ENCODE measurements at places on chromosomes 5 and 9. TPM values are rescaled to one million over a fixed set of nuclear protein-coding genes. Genes with fewer than 3 reads are reported as not detected.

The GOLM1 gene
- polyA plus RNA-seq: 29.1 TPM

The PCDHGC4 gene
- polyA plus RNA-seq: 0.08 TPM

The CNTNAP3B gene
- polyA plus RNA-seq: 5.7 TPM

The PTPN3 gene
- 5.7 TPM for polyA plus RNA-seq

The ROPN1L gene
- polyA plus RNA-seq: 12.0 TPM

The IL7R gene
- 120 TPM for polyA plus RNA-seq

The DCANP1 gene
- polyA plus RNA-seq: 0.51 TPM

The PAEP gene
- polyA plus RNA-seq: 3.0 TPM

The SCGB3A1 gene
- 595 TPM for polyA plus RNA-seq

The NUTM2G gene
- not detected for polyA plus RNA-seq

The QRFP gene
- polyA plus RNA-seq: 0.16 TPM

The FSD1L gene
- 2.5 TPM for polyA plus RNA-seq

The IDNK gene
- 9.3 TPM for polyA plus RNA-seq

The SLC1A1 gene
- 5.1 TPM for polyA plus RNA-seq

The PCDHGB2 gene
- 0.28 TPM for polyA plus RNA-seq

The DOK3 gene
- polyA plus RNA-seq: 146 TPM

The MXD3 gene
- polyA plus RNA-seq: 17.5 TPM

The ADAMTSL2 gene
- 9.1 TPM for polyA plus RNA-seq

The PCDHGC3 gene
- 44.8 TPM for polyA plus RNA-seq

The GABRP gene
- 0.26 TPM for polyA plus RNA-seq

The NKD2 gene
- polyA plus RNA-seq: 34.3 TPM

The CTNNAL1 gene
- polyA plus RNA-seq: 41.5 TPM

The BSPRY gene
- 12.7 TPM for polyA plus RNA-seq

The SLC34A3 gene
- polyA plus RNA-seq: 0.12 TPM

All from lung (tissue), 17 donors.